Activated naive CD8-positive, alpha-beta T cell treated with anti-CD3 and anti-CD28 coated beads, Interleukin-2, amount 10 ng/mL, durations not matched to agents 7 days and 5 days (primary cell): ENCODE measurements at places on chromosomes 2 and 18. TPM values are rescaled to one million over a fixed set of nuclear protein-coding genes. Genes with fewer than 3 reads are reported as not detected.

Gene SLC19A3
- total RNA-seq, result not detected

Gene CCDC74A
- total RNA-seq, result 4.9 TPM

Gene SNED1
- total RNA-seq, result 14.5 TPM

Gene RPRM
- not detected for total RNA-seq

Gene LYPD1
- total RNA-seq, result not detected

Gene PLEK
- 28.8 TPM for total RNA-seq

Gene KCNJ3
- total RNA-seq, result not detected

DNA sequence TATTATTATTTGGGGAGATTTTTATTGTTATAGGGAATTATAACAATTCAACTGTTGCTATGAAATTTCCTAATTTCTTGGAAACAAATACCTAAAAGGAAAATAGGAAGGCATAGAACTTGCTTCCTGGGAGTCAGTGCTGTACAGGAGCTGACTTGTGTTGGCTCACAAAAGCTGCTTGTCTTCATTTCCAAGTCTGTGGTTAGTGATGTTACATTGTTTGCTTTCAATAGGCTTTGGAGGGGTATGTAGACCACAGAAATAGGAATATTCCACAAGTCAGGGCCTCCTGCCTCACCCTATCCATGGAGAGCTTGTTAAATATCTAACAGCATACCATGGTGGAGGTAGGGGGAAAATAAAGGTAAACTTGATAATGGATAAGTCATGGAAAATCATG, 688.9 kb upstream of the FAM98A start:
- H3K4me3 ChIP-seq, result no peak overlapping the region
- no peaks in the 10 kb centered on the region for H3K36me3 ChIP-seq
- no peak for DNase-seq
- no peaks in the 10 kb centered on the region for H3K27me3 ChIP-seq
- H3K27ac ChIP-seq, result no peak overlapping the region
- no peaks in the 10 kb centered on the region for H3K4me1 ChIP-seq

DNA sequence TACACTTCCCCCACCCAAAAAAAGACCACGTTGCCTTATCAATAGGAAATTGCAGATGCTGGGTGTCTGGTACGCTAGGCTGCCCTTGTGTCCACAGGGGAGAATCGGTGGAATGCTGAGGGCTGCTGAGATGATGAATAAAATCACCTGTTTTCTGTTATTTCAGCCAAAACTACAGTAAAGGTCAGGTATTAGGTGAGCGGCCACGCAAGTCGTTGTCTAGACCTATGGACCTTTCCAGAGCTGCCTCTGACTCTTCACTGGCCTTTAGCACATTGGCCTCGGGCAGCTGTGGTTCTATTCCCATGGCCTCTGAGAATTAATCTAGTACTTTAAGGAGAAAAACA, 89.6 kb downstream of the MTCL1 start:
- H3K4me1 ChIP-seq, result peaks cover 2% of the 10 kb centered on the region
- H3K27ac ChIP-seq, result no peak overlapping the region
- no peak for DNase-seq
- H3K4me3 ChIP-seq, result no peak overlapping the region
- H3K27me3 ChIP-seq, result peaks cover 20% of the 10 kb centered on the region

- H3K4me3 ChIP-seq, result no peak overlapping the region
- DNase-seq, result no peak
- no peaks in the 10 kb centered on the region for H3K36me3 ChIP-seq
- no peaks in the 10 kb centered on the region for H3K4me1 ChIP-seq
- no peak overlapping the region for H3K27ac ChIP-seq
- peaks cover 3% of the 10 kb centered on the region for H3K27me3 ChIP-seq
Observed at GRCh38 chr2:67839242-67839641, 223.6 kb downstream of the C1D start.

GRCh38 chr2:9310377-9310776, 103.8 kb downstream of the ASAP2 start:
- no peak overlapping the region for H3K4me3 ChIP-seq
- no peak overlapping the region for H3K27ac ChIP-seq
- H3K27me3 ChIP-seq, result peaks cover 3% of the 10 kb centered on the region
- no peak for DNase-seq

GRCh38 chr18:57619876-57620275, 1.8 kb downstream of the NARS1 start:
- peaks cover 22% of the 10 kb centered on the region for H3K4me1 ChIP-seq
- DNase-seq, result no peak
- H3K27ac ChIP-seq, result peak overlapping the region; percentile 100
- H3K4me3 ChIP-seq, result peak overlapping the region; percentile 100
- H3K27me3 ChIP-seq, result no peaks in the 10 kb centered on the region

- peaks cover 3% of the 10 kb centered on the region for H3K27me3 ChIP-seq
- H3K4me3 ChIP-seq, result no peak overlapping the region
- H3K4me1 ChIP-seq, result peaks cover 2% of the 10 kb centered on the region
- H3K27ac ChIP-seq, result no peak overlapping the region
- no peak for DNase-seq
Observed at GRCh38 chr18:58102875-58103274, 58.8 kb downstream of the NEDD4L start.

DNA sequence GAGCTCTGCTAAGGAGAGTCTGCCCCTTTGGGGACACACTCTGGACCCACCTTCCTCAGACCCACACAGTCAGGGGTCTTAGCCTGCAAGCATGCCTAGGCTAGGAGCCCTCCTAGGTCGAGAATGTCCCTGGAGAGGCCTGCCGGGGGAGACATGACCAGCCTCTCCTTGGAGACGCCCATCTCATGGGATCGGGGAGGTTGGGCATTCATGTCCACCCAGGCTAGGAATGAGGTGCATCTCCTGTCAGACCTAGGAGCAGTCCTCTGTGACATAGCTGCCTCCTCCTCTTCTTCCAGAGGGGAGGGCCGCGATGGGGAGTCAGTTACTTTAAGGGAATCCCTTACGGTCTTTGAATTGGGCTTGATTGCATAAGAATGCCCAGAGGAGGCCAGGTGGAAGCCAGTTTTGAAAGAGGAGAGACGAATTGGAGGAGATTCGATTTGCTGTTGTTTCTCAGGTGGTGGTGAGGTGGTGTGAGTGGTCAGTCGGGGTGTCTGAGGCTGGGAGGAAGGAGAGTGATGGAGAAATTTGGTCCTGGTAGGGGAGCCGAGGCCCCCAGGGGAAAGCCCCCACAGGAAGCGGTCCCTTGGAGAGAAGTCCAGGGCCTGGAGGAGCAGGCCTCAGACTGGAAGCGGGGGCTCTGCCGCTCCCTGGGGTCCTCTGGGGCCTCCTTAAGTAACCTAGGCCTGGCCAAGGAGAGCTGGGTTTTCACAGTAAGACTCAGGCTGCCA, 241.3 kb downstream of the DYSF start:
- no peak overlapping the region for H3K4me3 ChIP-seq
- no peaks in the 10 kb centered on the region for H3K4me1 ChIP-seq
- H3K27ac ChIP-seq, result no peak overlapping the region
- no peaks in the 10 kb centered on the region for H3K36me3 ChIP-seq
- H3K27me3 ChIP-seq, result peaks cover 6% of the 10 kb centered on the region

DNA sequence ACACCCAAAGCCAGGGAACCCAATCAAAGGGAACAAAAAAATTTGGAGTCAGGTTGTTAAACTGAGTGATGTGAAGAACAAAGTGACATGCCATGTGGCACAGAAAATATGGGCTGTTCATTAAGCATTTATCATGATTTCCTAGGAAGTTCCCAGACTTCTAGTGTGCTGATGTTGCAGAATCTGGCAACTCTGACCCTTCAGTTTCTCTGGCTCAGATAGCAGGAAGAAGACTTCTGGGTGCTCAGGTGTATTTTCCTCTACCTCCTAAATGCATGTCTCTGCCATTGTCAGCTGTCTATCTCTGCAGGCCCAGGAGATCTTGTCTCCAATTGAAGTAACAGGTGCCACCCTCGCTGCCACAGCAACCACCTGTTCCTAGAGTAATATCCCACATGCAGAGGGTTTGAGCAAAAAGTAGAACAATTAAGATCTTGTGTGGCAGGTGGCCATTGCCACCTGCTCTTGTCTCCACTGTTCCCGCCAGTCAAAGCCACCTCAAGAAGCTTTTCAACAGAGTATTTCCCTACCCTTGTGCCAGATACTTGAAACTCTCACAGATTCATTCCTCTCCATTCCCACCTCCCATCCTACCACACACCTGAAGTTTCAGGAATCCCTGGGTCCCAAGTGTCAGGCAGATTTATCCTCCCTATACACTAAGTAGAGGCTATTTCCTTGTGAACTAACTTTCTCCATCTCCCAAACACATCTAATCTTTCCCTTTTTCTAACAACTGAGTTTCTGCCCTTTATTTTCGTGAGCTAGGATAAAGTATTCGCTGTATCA, 533.7 kb upstream of the CHAC2 start:
- no peaks in the 10 kb centered on the region for H3K36me3 ChIP-seq
- no peak overlapping the region for H3K27ac ChIP-seq
- H3K4me3 ChIP-seq, result no peak overlapping the region
- H3K4me1 ChIP-seq, result no peaks in the 10 kb centered on the region
- DNase-seq, result no peak
- no peaks in the 10 kb centered on the region for H3K27me3 ChIP-seq

DNA sequence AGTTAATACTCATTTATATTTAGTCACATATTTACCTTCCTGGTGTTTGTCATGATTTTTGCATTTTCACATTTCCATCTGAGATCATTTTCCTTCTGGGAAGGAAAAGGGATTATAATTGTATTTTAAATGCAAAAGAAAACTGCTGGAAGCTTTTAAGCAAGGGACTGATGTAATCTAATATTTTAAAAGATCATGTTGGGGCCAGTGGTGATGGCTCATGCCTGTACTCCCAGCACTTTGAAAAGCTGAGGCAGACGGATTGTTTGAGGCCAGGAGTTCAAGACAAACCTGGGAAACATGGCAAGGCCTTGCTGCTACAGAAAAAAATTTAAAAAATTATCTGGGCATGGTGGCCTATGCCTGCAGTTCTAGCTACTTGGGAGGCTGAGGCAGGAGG, 149.0 kb downstream of the MIB1 start:
- no peaks in the 10 kb centered on the region for H3K36me3 ChIP-seq
- no peak overlapping the region for H3K4me3 ChIP-seq
- no peaks in the 10 kb centered on the region for H3K4me1 ChIP-seq
- DNase-seq, result no peak
- no peak overlapping the region for H3K27ac ChIP-seq

DNA sequence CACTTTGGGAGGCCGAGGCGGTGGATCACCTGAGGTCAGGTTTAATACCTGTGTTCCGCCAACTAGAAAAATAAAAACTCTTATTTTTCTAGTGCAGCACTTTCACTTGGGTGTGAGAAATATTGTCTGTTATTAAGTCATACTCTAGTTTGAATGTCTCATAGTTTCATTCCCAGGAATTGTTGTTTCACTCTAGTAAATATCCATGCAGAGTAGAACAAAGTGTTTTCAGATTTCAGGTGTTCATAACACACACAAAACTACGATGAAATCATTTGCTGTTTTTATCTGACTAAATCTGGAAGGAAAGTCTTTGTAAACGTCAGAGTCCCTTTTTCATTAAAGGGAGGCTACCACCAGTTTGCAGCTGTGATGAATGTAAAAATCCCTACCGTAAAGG, 4.0 kb downstream of the FAM117B start:
- peaks cover 8% of the 10 kb centered on the region for H3K36me3 ChIP-seq
- peaks cover 41% of the 10 kb centered on the region for H3K4me1 ChIP-seq
- H3K27me3 ChIP-seq, result no peaks in the 10 kb centered on the region
- H3K4me3 ChIP-seq, result peak overlapping the region; percentile 89
- H3K27ac ChIP-seq, result peak overlapping the region; percentile 97
- DNase-seq, result no peak

DNA sequence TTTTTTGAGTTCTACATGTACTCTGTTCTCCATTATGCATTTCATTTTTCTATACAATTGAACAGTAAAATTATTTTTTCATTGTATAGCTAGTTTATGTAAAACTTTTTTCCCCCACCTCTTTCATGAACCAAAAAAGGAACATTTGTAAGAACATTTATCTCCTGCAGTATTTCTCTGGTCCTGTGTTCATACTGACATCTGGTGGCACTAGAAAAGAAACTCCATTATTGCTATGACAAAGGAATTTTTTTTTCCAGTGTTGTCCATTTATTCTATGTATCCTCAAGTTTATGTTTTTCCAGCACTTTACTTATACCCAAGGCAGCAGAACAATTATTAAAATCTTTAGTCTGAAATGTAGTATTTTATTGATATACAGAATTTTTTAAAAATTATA, 27.4 kb upstream of the CHAC2 start:
- H3K4me3 ChIP-seq, result no peak overlapping the region
- no peak for DNase-seq
- peaks cover 2% of the 10 kb centered on the region for H3K4me1 ChIP-seq
- no peaks in the 10 kb centered on the region for H3K27me3 ChIP-seq
- H3K36me3 ChIP-seq, result peaks cover 24% of the 10 kb centered on the region

DNA sequence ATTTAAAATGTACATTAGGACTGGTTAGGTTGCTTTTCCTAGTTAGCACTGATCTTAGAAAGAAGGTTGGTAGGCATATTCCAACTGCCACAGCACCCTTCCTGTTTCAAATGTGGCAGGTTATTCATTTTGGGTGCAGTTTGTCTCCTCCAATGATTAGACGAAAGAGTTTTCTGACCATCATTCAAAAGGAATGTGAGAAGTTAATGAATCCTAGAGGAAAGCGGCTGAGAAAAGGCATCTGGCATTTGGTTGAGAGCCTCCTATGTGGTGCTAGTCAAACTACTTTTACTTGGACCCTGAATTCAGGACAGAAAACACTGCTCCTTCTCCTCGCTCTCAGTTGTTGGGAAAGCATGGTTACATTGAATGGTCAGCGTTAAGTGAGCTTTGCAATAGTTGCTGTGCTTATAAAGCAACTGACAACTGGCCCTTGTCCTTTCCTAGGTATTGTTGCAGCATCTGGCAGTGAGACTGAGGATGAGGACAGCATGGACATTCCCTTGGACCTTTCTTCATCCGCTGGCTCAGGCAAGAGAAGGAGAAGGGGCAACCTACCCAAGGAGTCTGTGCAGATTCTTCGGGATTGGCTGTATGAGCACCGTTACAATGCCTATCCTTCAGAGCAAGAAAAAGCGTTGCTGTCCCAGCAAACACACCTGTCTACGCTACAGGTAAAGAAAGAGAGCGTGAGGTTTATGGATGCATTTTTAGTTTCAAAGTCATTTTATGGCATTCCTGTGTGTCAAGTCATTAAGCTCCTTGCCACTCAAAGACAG, 6.1 kb downstream of the TGIF1 start:
- H3K27me3 ChIP-seq, result no peaks in the 10 kb centered on the region
- H3K27ac ChIP-seq, result no peak overlapping the region
- no peak for DNase-seq

DNA sequence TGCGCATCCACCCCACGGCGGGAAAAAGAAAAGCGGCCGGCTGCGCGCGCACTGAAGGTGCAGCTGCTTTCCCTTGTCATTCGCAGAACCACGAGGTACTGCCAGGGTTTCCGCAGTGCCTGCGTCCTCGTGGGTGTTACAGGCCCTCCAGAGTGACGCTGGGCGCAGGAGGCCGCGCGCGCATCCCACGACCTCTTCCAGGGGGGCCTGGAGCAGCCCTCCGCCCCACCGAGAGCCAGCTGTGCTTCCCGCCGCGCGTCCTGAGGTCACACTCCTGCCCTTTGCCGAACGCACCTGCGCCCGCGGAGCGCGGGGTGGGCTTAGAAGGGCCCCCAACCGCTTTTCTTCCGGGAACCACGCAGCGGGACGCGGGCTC, 378 bp upstream of the IAH1 start:
- peak overlapping the region; percentile 86 for H3K27ac ChIP-seq
- H3K27me3 ChIP-seq, result no peaks in the 10 kb centered on the region
- peaks cover 29% of the 10 kb centered on the region for H3K36me3 ChIP-seq
- H3K4me3 ChIP-seq, result peak overlapping the region; percentile 76
- no peak for DNase-seq

GRCh38 chr2:241354668-241355658, 1.1 kb upstream of the FARP2 start:
- peaks cover 17% of the 10 kb centered on the region for H3K4me1 ChIP-seq
- H3K27ac ChIP-seq, result peak overlapping the region; percentile 75
- DNase-seq, result peak; percentile 67
- H3K36me3 ChIP-seq, result peaks cover 5% of the 10 kb centered on the region
- peak overlapping the region; percentile 20 for H3K4me3 ChIP-seq
